ENCODE measurements at places on chromosomes 5 and 9.

DNA sequence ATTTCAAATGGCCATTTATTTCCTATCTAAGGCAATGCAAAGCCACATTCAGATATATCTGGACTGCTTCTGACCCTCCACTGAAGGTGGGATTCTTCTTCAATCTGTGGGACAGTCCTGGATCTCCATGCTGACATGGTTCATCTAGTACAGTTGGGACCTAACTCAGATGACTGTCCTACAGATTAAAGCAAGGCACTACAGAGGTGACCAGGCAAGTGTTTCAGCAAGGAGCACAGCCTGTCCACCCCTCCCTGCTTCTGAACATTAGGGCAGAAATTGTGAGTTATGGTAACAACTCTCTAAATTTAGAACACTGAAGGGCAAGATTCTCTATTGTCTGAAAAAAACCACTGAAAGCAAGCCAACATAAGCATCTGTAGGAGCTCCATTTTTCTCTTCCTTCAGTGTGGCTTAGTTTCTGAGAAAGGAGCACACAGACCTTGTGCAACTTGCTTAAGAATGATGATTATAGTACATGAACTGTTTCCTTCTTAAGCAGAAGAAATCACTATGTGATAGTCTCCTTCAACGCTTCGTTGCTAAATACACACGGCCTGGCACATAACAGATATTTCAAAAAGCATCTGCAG is 62.9 kb upstream of the BARX1 start:
- DNase-seq, result no peak

DNA sequence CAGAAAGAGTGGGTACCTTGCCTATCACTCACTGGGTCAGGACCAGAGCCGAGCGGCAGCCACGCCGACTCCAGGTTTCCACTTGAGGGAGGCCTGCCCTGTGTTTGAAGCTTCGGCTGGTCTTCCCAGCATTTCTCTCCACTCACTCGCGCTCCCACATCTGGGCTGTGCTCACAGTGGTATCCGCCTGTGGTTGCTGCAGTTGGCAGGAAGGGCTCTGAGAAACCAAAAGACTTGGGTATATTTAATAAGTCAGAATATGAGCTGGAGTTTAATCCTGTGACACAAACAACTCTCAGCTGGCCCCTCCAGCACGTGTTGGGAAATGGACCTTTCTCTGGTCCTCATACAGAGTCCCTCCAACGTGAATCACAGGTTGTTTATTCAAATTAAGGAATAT is 70.9 kb downstream of the SPRY4 start:
- DNase-seq, result no peak

GRCh38 chr9:23598994-23599393 is 227.0 kb downstream of the ELAVL2 start:
- DNase-seq, result no peak

DNA sequence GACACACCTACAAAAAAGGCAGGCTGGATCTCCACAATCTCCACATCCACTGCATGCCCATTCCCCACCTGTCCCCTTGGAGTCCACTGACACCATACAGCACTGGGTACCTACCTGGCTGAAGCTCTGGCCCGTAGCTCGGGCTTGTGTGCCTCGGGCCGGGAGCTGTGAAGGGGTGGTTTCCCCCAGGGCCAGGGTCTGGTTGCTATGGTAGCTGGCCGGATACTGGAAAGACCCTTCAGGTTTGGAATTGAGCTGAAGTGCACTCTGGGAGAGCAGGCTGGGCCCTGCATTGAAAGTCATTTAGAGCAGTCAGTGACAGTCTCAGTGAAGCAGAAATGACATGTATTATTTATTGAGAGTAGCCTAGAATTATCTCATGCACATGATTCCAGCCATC is 507.3 kb downstream of the CTNND2 start:
- DNase-seq, result no peak

GRCh38 chr9:35652829-35653209 is 2.1 kb upstream of the SIT1 start:
- no peak for DNase-seq

GRCh38 chr5:54624805-54625568 is 107.4 kb downstream of the SNX18 start:
- no peak for DNase-seq

- DNase-seq, result no peak
Observed at GRCh38 chr5:96818125-96818788, 10.5 kb upstream of the ERAP1 start.

GRCh38 chr9:72082536-72082935 is 22.1 kb upstream of the C9orf57 start:
- no peak for DNase-seq

- no peak for DNase-seq
Observed at GRCh38 chr5:129915415-129915814, 11.2 kb downstream of the CHSY3 start.

- no peak for DNase-seq
Observed at GRCh38 chr9:111959468-111960359, 63.1 kb downstream of the UGCG start.

DNA sequence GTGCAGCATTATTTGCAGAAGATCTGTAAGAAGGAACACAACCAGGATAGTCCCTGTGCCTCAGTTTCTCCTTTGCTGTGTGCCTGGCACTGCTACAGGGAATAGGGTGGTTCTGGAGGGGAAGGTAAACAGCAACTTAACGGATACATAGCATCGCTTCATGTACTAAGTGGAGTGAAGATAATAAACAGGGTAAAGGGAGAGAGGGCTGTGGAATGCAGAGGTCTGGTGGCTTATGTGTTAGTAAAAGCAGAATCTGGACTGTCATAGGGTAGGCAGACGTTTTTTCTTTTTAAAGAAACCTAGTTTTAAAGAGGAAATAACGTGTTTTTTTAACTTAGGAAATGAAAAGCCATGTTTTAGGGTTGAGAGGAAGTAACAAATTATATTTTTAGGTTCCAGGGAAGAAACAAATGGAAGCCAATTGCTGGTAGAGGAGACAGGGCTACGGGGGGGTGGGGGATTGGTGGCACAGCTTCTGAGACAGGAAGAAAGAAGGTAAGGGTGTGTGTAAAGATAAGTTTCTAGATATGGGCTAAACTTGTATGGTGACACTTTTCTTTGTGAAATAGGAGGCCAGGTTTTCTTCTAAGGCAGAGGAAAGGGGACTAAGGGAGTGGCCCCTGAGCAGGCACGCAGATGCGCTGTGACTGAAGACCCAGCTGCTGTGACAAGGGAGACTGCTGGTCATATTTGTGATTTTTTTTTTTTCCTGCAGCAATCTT is 1.3 kb downstream of the GNG10 start:
- no peak for DNase-seq

DNA sequence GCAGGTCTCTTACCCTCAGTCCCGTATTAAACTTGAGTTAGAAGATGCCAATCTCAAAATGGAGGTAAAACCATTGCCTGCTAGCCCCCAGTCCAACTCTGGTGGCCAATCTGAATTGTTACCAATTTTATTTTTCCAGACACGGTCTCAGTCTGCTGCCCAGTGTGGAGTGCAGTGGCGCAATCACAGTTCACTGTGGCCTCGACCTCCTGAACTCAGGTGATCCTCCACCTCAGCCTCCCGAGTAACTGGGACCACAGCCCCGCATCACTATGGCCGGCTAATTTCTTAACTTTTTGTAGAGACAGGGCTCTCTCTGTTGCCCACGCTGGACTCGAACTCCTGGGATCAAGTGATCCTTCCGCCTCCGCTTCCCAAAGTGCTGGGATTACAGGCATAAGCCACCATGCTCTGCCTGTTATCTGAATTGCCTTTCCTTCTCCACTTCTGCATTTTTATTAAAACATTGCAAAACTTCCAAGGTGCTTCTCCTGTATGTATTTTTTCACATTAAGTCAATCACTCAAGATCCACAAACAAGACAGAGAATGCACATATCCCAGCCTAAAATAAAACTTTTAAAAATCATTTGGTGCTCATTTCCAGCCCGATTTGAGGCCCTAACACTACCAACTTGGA is 2.3 kb downstream of the FANCC start:
- no peak for DNase-seq
